ENCODE measurements at places on chromosomes 7 and 10.

GRCh38 chr10:119217991-119218490 is 10.7 kb downstream of the GRK5 start:
- no peak for DNase-seq

- DNase-seq, result no peak
These were observed 48.7 kb downstream of the TSPAN15 start for GRCh38 chr10:69499726-69500689.

DNA sequence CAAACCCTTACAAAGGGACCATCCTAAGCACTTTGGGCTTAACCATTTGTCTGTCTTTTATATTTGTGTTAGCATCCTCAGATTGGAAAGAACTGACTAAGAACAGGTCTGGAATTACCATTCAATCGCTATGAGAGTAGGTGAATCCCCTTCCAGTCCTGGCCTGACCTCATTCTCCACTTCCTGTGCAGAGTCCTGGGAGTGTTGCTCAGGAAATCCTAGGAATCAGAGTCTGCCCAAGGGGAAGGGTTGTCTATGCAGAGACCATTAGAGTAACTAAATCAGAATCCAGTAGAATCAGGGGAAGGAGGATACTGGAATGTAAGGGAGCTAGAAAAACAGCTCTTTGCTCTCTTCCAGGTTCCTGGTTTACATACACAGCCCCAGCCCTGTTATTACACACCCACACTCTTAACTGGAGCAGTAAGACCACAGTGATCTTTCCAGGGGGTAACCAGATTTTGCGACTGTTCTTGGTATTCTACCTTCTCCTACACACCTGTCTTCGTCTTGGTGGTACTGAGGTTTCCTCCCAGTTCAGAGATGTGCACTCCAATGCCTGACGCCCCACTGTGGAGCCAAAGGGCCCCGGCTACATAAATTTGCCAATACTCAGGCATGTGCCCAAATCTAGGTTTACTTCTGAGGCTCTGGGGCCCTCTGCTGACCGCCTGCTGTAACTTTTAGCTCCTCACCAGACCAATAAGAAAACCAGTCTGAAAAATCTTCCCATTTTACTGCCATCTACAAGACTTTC is 103.7 kb downstream of the RNF216 start:
- DNase-seq, result peak; percentile 81

- DNase-seq, result no peak
These were observed 1.4 kb downstream of the TMEM130 start for GRCh38 chr7:98868450-98868849.

DNA sequence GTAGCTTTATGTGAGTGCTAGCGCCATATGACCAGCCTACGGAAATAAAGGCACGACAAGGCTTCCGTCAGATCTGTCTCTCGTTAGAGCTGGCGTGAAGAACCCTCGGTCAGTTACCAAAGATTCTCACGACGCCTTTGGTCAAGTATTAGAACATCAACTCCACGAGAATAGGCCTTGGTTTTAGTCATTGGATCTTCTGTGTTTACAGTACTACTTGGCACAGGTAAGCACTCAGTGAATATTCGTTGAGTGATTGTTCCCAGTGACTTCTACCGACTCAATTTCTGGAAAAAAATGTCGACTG is 316 bp downstream of the RBM48 start:
- no peak for DNase-seq

DNA sequence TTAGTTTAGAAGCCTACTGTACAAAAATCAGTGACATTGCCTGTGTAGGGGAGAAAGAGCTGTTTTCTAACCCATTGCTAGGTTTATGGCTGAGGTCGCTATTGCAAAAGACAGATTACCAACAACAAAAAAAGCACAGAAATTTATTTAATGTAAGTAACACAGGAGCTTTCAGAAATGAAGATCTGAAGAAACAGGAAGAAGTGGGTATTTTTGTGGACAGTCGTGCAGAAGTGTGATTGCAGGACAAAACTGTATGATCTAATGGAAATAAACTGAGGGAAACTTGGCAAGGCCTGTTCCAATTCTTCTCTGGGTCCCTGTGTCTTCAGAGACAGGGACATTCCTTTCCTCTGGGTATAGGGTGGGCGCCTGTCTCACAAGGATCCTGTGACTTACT is 87.4 kb downstream of the APBB1IP start:
- no peak for DNase-seq

- no peak for DNase-seq
These were observed 38.4 kb downstream of the ZNF518A start for GRCh38 chr10:96168546-96168945.

- DNase-seq, result no peak
These were observed 317.0 kb downstream of the CACNA2D1 start for GRCh38 chr7:82126576-82126975.

DNA sequence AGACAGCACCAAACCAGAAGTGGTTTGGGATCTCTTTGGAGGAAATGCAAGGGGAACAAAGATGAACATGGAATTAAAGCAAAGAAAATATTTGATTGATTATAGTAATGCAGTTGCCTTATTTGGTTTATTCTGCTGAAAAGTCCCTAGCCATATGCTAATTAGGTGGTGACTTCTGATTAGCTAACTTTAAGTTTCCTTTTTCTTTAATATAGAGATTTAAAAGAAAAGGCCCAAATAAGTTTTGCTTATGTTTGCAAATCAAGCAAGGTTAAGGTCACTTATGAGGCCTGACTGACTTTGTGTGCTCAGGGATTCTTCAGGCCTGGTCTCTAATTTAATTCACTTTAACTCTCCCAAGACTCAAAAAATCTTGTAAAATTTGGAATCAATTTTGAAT is 6.2 kb upstream of the ANKRD22 start:
- DNase-seq, result no peak

- no peak for DNase-seq
These were observed 552.1 kb downstream of the TFEC start for GRCh38 chr7:115478426-115478825.

- peak; percentile 47 for DNase-seq
These were observed 19.1 kb upstream of the TPK1 start for GRCh38 chr7:144854839-144855424.

GRCh38 chr7:46963719-46964118 is 618.2 kb downstream of the TNS3 start:
- DNase-seq, result no peak

DNA sequence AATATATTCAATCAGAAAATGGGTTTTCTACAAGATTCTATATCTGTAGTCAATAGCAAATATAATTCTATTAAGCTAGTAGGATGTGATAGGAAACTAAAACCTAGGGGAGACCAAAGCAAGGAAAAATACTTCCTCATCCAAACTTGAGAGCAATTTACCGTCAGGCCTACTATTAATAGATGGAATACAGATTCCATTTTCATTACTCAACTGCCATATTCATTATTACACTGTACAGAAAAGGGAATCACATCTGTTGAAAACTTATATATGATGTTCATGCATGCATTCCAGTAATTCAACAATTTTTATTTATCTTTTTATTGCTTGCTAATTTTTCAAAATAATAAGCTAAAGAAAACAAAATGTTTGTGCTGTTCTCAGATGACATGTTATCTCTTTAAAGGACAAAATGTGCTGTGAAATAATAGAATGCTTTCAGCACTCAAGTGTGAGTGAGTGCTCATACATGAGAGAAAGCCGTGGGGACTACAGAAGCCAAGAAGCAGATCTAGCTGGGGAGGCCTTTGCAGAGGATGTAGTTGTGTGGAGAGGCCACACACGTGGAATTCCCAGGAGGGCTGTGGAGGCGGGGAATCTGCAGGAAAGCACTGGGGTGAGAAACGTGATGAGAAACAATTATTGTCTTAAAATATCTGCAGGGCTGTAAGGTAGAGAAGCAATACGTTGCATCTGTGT is 110.0 kb downstream of the EGFR start:
- peak; percentile 67 for DNase-seq

- no peak for DNase-seq
These were observed 112.0 kb downstream of the ANK3 start for GRCh38 chr10:60277656-60278055.

- DNase-seq, result peak; percentile 50
These were observed 63.0 kb downstream of the RALA start for GRCh38 chr7:39686261-39686924.

- no peak for DNase-seq
These were observed 166.0 kb downstream of the ACTR3B start for GRCh38 chr7:152925412-152926147.

GRCh38 chr7:42492920-42493319 is 255.9 kb upstream of the GLI3 start:
- no peak for DNase-seq

DNA sequence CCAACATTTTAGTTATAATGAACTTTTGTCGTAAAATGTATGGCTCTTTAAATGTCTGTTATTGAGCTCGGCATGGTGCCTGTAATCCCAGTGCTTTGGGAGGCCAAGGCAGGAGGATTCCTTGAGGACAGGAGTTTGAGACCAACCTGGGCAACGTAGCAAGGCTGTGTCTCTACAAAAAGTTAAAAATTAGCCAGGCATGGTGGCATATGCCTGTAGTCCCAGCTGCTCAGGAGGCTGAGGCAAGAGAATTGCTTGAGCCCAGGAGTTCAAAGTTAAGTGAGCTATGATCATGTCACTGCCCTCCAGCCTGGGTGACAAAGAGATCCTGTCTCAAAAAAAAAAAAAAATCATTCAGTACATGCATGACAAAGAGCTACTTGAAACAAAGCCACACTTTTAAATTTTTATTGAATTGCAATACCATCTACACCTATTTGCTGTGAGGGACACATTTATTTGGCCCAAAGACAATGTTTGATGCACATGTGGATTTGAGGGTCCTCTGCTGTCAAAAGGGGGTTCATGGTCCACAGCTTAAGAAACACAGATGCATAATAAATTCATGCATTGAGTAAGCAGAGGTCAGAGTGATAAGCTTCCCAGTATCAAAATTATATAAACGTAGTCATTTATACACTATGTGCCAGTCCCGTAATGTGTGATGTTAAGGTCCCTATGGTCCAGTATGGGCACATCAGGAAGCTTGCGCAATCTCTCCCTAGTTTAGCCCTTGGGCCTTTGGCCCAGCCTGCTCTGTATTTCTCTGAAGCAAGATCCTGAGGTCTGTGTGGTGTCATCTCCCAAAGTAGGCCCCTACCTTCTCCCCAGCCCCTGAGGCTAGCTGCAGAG is 4.4 kb upstream of the MALSU1 start:
- no peak for DNase-seq

DNA sequence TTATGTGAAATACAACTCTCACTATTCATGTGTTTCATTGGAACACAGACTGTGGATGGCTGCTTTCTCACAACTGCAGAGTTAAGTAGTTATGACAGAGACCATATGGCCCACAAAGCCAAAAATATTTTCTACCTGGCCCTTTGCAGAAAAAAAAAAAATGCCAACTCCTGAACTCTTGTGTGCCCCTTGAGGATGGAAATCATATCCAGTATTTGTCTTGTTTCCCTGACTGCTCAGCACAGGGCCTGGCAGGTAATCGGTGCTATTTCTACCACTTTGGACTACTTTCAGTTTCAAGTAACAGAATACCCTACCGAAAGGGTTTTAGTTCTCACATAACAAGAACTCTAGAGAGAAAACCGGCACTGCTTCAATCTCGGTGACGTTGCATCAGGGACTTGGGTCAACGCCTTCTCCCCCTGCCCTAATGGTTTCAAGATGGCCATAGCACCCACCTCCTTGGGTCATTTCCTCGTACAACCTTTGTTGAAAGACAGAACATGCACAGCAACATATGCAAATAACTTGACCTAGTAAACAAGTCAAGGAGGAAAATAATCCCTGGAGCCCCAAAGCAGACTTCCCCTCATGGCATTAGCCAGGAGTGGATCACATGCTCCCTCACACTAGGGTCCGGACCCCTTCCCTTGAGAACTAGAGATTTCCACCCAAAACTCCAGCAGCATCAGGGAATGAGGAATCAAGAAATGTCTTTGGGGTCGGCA is 11.8 kb upstream of the GPNMB start:
- DNase-seq, result no peak

- no peak for DNase-seq
These were observed 171.3 kb downstream of the FZD1 start for GRCh38 chr7:91435381-91436059.

DNA sequence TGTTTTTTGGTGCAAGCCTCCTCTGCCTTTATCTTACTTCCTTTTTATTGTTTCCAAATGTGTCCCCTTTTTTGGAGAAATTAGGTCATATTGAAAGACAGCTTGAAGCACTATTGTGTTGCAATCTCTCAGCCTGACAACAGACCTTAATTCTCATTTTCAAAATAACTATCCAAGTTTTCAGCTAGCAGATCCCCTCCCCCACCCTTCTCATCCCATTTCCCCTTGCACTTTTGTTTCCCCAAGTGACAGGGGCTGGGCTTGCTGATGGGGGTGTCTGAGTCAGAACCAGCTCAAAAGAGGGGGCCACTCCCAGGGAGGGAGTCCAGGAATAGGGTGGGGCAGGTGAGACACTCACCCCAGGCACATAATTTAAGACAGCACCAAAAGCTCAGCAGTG is 75.3 kb downstream of the MKI67 start:
- no peak for DNase-seq

DNA sequence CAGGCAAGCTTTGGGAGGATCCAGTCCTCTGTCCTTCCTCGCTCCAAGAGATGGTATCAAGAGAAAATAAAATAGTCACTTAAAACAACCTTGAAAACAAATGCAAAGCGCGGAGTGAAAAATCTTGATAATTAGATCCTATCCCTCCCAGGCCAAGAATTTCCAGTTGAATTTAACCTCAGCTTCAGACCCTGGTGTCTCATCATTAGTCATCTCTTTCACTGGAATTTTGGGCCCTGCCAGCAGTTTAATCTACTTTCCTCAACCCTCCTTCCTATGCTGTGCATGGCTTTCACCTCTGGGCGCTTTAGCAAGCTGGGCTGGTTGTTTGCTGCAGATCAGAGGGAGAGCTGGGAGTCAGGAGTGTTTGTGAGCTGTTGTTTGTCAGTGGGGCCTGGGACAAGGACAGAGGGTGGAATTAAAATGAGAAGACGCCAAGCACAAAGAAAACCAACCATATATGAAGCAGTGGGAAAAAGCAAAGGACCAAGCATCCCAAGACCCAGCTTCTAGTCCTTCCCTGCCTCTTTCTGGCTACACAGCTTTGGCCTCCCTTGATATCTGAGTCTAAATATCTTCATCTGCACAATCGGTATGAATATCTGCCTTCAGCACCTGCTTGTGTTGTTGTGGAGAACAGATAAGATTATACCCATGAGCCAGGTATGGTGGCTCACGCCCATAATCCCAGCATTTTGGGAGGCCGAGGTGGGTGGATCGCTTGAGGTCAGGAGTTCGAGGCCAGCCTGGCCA is 13.5 kb downstream of the MYOF start:
- peak; percentile 98 for DNase-seq

DNA sequence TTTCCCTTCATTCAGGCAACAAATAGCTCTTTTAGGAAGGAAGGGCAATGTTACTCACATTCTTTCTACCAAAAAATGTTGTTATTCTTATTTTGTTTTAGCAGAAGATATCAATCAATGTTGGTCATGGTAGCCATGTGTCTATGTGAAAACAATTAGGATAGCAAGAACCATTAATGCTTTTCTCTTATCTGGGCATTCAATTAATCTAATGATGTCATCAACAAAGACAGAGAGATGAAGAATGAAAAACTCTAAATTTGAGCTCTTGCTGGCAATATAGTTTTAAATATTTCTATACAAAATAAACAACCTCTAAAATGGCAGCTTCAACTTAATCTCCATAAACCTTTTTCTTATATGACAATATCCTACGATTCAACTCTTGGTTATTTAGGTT is 353.7 kb upstream of the ANKRD30A start:
- no peak for DNase-seq

- no peak for DNase-seq
These were observed 423.9 kb downstream of the NEBL start for GRCh38 chr10:20473023-20473760.
